ENCODE measurements at places on chromosomes 6 and 20.

DNA sequence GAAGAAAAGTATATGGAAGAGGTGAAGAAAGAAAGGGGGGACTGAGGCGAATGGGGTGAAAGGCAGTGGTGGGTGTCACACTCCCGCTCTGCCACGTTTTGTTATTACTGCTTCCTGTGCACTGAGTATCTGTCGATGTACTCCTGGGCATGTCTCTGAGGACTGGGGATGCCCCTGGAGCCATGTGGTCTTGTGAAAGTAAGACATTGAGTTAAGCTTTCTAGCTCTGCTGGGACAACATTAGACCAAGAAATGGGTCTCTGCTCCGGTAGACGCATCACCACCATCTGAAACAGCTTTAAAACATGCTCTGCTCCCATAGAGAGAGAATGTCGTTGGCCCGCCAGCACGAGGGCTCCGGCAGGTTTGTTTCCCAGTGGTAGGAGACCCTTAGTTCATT is 40.0 kb downstream of the IRF4 start:
- no peak for DNase-seq

GRCh38 chr6:168834801-168835200 is 393.8 kb downstream of the SMOC2 start:
- DNase-seq: no peak

DNA sequence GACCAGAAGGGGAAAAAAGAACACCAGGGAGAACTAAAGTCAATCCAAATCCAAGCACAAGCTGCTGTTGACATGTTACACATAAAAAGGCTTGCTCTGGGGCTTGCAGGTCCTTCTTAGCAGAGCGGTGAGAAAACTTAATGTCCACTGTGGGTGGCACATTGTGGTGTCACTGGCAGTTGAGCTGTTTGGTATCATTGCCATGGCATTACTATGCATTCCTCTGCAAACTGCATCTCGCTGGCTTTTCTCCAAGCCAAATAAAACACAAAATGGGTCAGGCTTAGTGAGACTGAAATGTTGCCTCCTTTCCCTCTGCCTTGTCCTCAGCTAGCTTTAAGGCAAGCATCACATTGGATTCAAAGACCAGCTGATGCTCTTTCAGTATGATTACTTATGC is 40.9 kb downstream of the LY86 start:
- no peak for DNase-seq

DNA sequence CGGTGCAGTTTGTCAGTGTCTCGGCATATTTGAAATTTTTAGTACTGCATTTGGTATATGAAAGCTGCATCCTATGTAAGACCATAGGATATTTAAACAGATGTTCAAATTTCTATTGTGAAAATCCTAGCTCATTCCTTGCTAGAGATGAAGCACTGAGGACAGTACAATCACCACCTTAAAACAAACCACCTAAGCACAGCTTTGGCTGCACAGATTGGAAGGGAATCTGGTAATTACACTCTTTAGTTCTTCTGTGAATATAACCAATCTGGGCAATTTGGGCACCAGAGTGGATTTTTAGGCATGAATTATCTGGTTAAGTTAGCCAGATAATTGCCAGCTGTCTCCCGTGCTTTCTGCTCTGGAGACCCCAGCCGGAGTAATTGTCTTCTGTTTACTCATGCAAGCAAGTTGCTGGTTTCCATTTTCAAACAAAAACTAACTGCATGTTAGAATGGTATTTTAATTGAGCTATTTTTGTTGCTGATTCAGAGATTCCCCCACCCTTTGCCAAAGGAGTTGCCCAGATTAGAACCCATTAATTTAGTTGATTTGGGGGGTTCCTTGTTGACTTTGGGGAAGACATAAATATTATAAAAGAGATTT is 36.9 kb downstream of the E2F3 start:
- DNase-seq: no peak

DNA sequence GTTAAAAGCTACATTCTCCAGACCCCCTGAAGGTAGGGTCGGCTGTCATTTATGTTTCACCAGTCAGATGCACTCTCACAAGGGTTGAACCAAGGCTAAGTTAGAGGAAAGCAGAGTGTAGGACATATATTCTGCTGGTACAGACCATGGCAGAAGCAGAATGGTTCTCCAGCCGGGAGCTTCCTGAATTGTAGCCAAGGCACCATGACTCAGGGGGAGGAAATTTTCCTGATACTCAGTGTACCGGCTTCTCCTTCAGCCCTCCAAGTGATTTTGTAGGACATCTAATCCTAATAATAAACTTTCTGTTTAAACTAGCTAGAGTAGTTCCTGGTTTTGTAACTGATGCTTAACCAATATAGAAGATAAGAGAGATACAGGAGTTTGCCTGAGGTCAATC is 14.2 kb upstream of the SLPI start:
- DNase-seq: no peak

DNA sequence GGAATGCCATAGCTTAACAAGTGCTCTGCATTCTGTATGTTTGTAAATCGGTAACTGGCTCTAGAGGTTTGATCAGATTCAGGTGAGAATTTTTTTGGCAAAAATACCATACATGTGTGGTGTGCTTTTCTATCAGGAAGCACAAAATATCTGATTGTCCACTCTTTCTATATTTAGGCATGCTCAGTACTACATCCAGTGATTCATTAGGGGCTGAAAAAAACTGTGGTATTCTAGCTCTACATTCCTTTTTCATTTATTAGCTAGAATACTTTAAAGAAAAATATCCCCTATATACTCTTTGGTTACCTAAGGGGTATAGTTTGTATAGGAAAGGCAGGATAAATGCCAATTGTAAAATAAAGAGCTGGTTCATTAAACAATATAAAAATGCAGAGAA is 10.6 kb upstream of the ELOVL2 start:
- DNase-seq: no peak

GRCh38 chr6:40912158-40912946 is 126.7 kb downstream of the UNC5CL start:
- DNase-seq: no peak

GRCh38 chr6:27541212-27541932 is 68.5 kb upstream of the ZNF184 start:
- no peak for DNase-seq

DNA sequence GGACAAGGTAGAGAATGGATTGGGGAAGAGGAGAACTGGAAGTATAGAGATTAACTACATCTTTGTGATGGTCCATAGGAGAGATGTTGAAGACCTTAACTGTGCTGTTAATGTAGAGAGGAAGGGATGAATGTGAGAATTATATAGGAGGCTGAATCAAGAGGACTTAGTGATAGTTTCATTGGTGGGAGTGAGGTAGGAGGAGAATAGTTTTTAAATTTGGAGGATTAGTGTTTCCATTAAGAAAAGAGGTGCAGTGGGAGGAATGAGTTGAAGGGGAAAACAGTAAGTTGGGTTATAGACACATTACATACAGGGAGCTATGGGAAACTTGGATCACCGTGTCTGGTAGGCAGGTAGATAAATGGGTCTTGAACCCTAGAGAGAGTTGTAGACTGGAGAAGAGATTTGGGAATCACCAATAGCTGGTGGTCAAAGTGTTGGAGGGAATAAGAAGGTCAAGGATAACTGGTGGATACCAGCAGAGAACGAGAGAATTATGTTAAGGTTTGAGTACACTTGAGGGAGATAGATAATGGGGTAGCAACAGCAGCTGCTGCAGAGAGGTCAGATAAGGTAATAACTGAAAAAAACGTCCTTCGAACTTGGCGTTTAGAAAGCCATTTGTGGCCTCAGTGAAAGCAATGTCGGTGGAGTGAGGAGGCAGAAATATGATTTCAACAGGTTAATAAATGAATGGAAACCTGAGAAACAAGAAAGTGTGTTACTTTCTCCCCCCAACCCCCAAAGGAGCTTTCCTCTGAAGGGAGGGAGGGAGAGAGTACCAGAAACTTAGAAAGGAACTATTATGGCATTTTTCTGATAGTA is 3.1 kb downstream of the C6orf89 start:
- no peak for DNase-seq

- no peak for DNase-seq
These were observed 169.8 kb downstream of the BACH2 start for GRCh38 chr6:90126839-90127238.

GRCh38 chr6:155417454-155417853 is 38.2 kb downstream of the NOX3 start:
- no peak for DNase-seq

DNA sequence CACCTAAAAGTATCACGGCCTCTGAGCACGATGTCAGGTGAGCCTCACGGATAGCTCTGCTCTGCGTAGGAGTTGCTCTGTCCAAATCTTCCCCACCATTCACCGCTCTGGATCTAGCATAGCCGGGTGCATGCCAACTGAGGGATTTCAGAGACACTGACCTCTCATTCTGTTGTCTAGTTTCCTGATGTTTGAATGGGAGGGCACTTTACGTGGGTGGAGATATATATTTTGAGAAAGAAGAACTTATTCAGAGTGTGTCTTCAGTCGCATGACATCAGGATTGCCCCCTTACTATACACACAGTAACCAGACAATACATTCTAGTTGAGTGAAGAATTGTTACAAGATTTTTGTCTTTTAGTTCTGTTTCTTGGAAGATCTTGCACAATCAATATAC is 96.5 kb upstream of the CITED2 start:
- DNase-seq: no peak

DNA sequence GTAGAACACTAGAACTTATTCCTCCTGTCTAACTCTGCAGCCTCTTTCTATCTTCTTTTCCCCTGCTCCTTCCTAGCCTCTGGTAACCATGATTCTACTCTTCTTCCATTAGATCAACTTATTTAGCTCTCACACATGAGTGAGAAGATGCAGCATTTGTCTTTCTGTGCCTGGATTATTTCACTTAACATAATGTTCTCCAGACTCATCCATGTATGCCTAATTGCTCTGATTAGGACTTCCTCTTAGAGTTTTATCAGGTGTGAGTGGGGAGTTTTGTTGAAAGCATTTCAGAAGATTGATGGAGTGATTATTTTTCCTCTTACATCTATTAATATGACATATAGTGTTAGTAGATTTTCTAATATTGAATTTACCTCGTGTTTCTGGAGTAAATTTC is 140.4 kb downstream of the CDKAL1 start:
- DNase-seq: no peak

DNA sequence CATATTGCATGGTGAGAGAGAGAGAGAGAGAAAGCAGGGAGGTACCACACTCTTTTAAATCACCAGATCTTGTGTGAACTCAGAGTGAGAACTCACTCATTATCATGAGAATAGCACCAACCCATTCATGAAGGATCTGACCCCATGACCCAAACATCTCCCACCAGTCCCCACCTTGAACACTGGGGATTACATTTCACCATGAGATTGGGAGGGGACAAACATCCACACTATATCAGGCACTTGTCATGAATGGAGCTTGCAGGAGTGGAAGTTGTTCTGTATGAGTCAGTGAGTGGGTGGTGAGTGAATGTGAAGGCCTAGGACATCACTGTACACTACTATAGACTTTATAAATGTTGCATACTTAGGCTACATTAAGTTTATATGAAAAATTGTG is 47.7 kb upstream of the RNF182 start:
- DNase-seq: no peak

GRCh38 chr20:61761453-61762166 is 304.1 kb downstream of the TAF4 start:
- no peak for DNase-seq

- no peak for DNase-seq
These were observed 32.5 kb downstream of the SYNDIG1 start for GRCh38 chr20:24501764-24502556.

GRCh38 chr6:74066168-74066871 is 370.3 kb downstream of the CD109 start:
- DNase-seq: no peak

- no peak for DNase-seq
These were observed 72.8 kb downstream of the RPS12 start for GRCh38 chr6:132887204-132887603.

DNA sequence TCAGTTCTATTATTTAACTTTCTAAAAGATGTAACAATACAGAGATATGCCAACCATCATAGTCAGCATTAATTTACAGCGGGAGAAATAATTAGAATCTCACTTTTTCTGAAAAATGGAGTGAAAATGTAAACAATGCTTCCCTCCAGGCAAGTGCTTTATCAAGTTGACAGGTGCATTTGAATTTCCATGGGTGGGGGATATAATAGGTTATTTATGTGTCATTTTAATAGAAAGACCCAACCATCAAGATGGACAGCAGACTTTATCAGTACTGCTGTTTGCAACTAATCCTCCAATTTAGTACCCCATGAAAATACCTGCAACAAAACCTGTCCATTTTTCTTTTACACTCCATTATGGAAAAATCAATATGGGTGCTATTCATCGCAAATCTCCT is 780.1 kb downstream of the TFAP2A start:
- DNase-seq: no peak

DNA sequence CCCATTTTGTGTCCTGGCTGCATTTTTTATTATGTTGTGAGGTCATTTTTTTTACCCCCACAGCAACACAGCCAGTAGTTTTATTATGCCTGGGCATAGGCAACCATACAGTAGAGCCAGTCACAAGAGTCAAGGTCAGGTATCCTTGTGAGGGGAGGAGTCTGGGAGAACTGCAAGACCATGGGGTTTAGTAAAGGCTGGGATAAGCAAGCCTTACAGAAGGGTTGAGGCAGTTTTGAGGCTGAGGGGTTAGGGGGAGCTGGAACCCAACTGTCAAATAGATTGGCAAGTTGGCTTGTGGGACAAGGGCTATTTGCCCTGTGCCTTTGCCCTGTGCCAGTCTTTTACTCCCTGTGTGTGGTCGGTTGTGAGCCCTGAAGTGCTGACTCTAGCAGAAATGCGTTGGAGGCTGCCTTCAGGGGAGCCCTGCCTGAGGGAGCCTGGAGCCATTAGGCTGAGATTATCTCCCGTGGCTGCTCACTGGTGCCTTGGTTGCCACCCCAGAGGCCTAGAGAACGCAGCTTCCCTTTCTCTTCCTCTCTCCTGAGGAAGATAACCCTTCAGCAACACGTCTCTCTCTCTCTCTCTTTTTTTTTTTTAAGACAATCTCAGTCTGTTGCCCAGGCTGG is 31.1 kb downstream of the RALY start:
- DNase-seq: no peak

DNA sequence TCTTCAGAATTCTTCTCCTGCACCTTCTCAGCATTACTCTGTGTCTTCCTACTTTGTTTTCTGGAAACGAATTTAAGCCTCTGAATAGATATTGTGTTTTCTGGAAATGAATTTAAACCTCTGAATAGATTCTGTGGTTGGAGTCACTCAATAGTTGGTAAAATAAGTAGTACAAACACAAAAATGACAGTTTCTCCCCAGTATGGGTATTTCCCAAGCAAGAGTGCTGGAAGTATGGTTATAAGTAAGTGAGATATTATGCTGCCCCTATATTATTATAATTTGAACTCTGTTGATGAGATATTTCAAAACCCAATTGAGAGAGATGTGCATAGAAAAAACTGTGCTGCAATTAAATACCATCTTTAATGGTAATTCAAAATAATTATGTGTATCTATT is 94.9 kb downstream of the TINAG start:
- no peak for DNase-seq

GRCh38 chr6:34953061-34954025 is 64.3 kb downstream of the ANKS1A start:
- no peak for DNase-seq

DNA sequence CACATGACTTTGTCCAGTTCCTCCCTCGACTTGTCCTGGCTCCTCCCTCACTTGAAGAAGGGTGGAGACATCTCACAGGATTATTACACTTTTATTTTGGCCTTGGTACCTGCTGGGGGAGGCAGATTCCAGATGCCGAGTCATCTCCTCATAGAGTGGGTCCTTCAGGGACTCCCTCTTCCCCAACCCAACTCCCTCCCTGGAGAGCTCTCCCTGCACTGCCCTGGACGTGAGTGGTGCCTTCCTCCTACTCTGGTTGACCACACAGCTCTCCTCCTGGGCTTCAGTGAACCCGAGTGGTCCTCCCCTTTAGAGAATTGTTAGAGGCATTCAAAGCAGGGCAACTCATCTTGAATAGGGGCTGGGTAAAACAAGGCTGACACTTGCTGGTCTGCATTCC is 40.9 kb upstream of the MC3R start:
- no peak for DNase-seq
